ENCODE measurements at places on chromosomes 1 and 21.

DNA sequence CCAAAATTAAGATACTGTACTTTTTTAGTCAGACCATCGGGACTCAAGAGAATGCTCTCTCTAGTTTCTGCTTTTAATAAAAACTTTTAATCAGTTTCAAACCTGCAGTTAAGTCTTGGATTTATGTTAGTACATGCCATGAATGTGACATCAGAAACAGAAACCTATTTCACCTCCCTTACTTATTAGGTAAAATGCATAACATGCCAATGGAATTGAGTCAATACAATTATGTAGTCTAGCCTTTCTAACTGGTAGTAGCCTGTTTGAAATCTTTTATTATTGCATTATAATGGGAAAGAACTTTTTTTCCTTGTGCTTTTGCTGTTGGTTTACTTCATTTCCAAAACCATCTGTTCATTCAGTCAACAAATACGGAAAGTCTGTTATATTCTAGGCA lies 4.8 kb downstream of the PHACTR4 start:
- DNase-seq, result no peak

GRCh38 chr1:91523482-91523881 lies 22.8 kb downstream of the CDC7 start:
- DNase-seq, result no peak

DNA sequence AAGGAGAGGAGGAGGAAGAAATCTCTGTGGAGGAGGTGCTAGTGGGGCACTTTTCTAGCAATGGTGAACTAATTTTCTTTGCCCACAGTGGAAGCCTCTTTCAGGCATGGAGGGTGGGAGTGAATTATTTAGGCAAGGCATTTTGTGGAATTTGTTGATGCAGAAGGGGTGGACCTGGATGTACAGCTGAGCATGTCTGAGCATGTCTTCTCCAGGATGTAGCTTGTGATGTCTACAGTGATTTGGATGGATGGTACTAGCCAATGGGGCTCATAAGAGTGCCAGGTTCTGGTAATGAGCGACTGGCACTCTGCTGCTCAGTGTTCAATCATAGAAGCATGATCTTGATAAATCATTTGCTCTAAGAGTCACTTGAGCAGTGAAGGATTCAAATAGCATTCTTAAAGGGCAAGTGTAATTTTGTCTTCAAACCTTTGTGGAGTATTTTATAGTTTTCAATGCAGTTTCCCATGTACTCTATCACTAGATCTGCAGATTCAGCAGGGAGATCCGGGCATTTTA lies 153.9 kb upstream of the LMO4 start:
- no peak for DNase-seq

DNA sequence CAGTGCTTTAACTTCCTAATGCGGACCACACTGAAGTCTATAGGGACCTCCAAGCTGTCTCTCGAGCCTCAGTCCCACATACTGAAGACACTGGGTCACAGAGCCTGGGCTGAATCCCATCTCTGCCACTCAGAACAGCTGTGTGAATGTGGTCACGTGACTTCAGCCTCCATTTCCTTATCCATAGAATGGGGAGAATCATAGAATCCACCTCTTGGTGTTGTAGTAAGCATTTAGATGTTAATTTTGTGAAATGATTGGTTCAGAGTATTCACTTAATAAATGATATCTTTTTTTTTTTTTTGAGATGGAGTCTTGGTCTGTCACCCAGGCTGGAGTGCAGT lies 41.2 kb upstream of the LYST start:
- no peak for DNase-seq

GRCh38 chr1:223747838-223748335 lies 35.5 kb downstream of the CAPN2 start:
- DNase-seq, result no peak

DNA sequence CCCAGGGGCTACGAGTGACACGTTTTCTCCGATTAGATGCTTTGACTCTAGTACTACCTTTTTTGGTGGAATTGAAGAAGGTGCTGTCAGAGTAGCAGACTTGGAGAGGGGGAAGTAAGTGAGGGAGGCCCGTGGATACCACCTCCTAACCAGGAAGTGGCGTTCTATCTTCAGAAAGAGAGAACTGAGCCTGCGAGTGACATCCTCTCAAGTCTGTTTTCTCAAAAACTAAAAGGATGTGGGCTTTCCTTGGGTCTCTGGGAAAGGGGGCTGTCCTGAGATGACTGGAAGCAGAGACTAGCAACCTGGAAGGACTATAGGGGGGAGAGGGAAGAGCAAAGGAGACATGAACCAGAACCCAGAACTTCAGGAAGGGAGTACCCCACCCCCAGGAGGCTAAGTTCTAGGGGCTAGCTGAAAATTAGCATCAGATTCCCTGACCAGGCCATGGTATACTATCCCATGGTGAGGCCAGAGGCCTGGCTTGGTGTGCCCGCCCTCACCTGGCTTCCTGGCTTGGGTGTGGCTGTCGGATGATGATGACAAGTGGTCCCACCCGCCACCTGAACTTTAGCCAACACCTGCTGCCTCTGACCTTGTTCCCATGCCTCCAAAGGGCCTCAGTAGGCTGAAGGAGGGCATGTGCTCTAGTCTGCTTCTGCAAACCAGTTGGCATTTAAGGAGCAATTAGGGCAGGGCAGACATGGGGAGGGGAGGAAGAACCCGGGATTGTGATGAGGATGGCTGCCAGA lies 49.1 kb downstream of the ATP2B4 start:
- DNase-seq, result no peak

DNA sequence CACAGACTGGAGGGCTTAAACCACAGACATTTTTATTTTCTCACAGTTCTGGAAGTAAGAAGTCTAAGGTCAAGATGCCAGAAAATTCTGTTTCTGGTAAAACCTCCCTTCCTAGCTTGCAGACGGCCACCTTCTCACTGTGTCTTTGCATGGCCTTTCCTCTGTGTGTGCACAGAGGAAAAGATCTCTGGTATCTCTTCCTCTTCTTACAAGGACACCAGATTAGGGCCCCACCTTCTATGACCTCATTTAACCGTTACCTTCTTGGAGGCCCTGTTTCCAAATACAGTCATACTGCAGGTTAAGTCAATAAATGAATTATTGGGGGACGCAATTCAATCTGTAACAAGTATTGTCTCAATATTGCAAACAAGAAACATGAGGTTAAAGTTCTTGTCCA lies 63.0 kb upstream of the PRDX6 start:
- DNase-seq, result no peak
